ENCODE measurements at places on chromosomes 16 and 17. TPM values are rescaled to one million over a fixed set of nuclear protein-coding genes. Genes with fewer than 3 reads are reported as not detected.
A peak's percentile ranks its signal among the peaks of the same experiment; 100 is the strongest.

- no peak for DNase-seq
Observed at GRCh38 chr17:50203604-50204345, 2.3 kb upstream of the COL1A1 start.

Gene KRTAP4-3
- not detected for total RNA-seq

- DNase-seq: no peak
Observed at GRCh38 chr17:52106072-52106471, 52.4 kb downstream of the CA10 start.

Gene FN3K
- total RNA-seq: 29.6 TPM

Gene KCTD5
- total RNA-seq: 7.3 TPM

DNA sequence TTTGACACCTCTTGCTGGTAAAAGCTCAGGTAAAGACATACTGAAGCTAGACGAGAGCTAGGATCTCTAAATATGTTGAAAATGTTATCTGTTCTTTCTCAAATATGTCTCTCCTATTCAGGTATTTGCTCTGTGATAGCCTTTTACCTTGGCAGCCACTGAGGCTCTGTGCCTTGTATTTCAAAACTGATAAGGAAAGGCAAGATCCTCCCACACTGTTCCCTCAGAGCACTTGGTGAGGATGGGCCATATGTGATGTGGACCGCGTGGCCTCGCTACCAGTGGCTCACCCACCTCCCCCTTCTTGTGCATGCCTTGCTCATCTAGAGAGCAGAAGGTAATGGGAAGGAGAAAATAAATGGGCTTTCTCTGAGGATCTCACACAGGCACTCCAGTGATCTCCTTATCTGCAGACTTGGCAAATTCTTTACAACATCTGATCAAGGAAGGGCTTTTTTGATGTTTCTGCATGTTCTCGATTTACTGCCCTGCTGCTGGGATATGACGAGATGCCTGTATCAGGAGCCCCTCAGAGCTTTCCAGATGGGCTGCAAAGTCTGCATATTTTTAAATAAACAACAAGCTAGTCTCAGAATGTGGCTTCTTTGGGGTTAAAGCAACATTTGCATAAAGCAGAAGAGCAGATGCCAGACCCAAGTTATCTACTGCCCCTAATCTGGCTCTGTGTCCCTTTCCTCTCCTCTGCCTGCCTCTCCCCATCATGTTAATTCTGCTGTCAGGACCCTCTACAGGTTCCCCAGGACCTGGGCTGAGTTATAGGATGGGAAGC is 16.9 kb downstream of the HOXB1 start:
- DNase-seq: no peak

DNA sequence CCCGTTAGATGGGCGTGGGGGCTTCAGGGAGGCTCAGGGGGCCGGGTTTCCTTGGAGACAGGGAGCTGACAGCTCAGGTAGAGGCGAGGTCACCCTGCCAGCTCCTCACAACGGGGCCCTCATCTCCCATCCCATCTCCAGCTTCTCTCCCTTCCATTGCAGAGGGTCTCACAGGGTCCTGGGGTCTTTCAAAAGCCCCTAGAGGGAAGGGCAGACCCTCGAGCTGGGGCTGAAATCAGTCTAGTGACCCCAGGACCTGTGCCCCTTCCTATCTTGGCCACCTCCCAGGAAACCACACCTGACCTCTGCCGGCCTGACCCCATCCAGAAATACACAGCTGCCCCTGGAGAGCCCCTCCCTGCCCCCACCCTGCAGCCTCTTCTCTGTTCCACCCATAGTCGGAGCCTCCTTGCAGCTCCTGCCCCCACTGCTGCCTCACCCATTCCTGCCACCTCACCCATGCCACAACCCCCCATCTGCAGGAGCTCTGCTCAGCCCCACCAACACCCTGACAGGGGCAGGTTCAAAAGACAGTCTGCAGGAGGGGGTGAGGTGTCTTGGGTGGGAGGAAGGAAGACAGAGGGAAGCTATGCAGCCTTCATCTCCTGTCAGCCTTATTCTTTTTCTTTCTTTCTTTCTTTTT is 23.4 kb downstream of the PIK3R5 start:
- no peak for DNase-seq

GRCh38 chr16:4936991-4937781 is at the start of gene PPL:
TSS of gene PPL (minus strand) at chr16:4937148. CDS start at chr16:4937045, 103 bp downstream.
- DNase-seq: peak; percentile 98

- peak; percentile 8 for DNase-seq
Observed at GRCh38 chr17:63718988-63719387, 19.1 kb upstream of the LIMD2 start.

- no peak for DNase-seq
Observed at GRCh38 chr16:68228652-68229051, 7.3 kb downstream of the ESRP2 start.

DNA sequence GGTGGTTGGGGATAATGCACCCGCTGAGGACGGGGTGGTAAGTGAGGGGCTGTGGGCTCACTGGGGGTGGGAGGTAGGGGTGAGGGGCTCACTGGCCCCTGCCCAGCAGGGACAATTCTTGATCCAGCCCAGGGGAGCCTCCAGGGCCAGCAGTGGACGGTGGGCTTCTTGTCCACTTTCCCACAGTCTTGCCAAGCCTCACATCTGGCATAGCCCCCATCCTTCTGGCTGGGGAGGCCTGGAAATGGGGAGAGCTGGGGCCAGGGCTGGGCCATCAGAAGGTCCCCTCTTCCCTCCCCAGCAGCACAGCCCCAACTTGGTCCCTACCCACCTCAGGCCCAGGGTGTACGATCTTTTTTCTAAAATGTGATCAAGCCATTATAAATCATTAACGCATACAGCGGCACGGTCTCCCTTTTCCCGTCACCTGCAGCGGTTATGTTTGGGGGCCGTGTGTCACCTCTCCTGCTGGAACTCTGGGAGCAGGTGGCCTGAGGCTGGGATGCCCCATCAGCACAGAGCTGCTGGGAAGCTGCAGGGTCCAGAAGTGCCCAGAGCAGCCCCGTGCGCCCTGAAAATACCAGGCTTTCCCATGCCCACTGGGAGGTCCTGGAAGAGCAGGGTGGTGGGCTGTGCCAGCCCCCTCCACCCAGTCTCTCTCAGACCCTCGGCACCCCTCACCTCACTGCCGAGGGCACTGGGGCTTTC is 7.2 kb upstream of the SETD6 start:
- DNase-seq: no peak

GRCh38 chr17:39981207-39981741 is 667 bp downstream of the PSMD3 start:
- DNase-seq: no peak

- DNase-seq: no peak
Observed at GRCh38 chr17:80693511-80693910, 148.9 kb downstream of the RPTOR start.

Gene NPIPA2
- total RNA-seq: 0.55 TPM

Gene DOK4
- 20.0 TPM for total RNA-seq

GRCh38 chr17:78335209-78335608 is 24.7 kb downstream of the SOCS3 start:
- DNase-seq: no peak

GRCh38 chr17:80476877-80477646 is 655 bp upstream of the NPTX1 start:
- DNase-seq: no peak

Gene ITGA2B
- 0.49 TPM for total RNA-seq

DNA sequence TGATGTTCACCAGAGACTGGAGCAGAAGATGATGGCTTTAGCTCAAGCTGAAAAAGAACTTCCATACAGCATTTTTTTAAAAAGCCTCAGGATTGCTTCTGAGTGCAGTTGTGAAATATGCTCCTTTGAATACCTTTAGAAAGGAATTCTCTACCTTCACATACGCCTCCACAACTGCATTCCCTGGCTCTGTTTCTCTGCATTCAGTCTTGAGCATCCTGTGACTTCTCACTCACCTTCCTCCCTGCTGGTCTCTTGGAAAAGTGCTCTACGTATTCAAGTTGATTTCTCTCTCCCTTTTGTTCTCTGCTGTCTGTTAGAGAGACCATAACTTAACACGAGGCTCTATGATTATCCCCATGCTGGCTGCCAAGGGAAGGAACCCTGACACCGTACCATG is 34.5 kb downstream of the HS3ST2 start:
- no peak for DNase-seq

DNA sequence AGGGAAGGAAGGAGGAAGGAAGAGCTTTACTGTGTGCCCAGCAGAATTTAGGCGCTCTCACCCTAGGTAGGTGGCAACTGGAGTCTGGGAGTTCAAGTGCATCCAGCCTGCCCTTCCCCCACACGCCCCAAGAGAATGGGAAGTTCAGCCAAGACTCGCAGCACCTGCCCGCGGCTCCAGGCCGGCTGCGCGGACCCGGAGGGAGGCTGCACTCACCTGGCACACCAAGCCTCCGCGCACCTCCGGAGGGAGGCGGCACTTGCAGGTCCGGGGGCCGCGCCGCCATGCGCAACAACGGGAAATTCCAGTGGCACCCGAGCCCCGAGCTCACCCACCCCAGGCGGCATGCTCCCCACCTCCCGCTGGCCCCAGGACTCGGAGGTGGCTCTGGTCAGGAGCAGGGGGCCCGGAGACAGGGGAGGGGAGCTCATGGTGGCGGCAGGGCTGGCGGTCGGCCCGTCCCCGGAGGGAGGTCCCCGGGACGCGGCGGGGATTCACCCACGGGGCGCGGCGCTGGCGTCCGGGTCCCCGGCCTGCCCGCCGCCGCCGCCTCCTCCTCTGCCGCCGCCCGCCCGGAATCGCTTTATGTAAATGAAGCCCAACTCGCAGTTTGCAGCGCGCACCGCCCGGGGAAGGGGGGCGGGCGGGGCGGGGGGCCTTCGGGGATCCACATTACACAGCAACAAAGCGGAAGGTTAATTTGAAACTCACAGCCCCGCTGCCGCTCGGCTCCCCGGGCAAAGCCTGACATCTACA is at the start of gene ZFHX3:
Gene ZFHX3 (minus strand): TSS at position 593 of the 756 bp plus-strand sequence. CDS start 87,983 bp downstream, outside the sequence.
- DNase-seq: peak; percentile 87

DNA sequence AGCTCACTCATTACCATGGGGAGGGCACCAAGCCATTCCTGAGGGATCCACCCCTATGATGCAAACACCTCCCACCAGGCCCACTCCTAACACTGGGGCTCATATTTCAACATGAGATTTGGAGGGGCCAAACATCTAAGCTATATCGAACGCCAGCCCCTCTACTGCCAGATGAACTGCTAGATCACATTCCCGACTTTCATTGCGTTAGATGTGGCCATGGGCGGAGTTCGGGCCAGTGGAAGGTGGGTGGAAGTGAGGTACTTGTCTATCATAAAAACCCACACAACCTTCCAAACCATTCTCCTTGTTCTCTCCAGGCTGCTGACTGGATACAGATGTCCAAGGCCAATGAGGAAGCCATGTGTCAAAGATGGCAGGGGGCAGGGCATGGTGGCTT is 27.0 kb upstream of the ANKRD40CL start:
- DNase-seq: no peak

DNA sequence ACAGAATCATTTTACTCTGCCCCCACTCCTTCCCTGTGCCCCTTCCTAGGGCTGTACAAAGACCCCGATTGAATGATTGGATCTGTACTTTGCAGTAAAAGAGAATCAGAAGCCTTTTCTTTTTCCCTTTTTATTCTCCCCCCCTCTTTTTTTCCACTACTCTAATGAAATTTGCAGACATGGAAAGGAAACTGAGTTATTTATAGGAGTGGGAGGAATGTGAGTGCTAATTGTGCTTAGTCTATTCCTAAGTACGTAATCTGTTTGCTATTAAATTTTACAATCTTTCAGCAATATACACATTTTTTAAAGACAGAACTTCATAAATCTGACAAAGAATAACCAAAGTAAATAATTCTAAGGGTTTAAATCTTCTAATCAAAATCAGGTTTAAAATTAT is 314.3 kb downstream of the MAP2K6 start:
- DNase-seq: no peak

DNA sequence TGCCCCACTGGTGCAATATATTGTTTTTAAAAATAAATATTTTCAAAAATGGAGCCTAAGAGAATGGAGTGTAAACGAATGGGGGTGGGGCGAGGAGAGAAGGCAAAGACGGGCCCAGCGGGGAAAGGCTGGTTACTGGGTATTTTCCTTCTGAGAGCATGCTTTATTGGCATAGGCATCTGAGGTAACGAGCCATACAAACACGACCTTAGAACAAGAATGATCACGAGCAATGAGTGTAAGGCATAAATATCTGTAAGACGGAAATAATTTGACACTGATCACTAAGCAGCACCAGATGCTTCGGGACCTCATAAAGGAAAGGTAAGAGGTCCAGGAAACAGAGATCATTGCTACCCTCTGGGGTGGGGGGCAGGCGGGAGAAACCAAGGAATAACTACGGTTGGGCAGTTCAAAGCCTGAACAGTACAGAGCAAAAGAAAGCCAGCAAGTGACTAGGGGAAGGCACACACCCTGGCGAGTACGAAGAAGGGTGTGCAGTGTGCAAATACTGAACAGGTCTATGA is 959 bp downstream of the SSH2 start:
- no peak for DNase-seq

Gene HID1
- total RNA-seq: 4.2 TPM

- no peak for DNase-seq
Observed at GRCh38 chr17:54662978-54663876, 237.4 kb upstream of the TOM1L1 start.

DNA sequence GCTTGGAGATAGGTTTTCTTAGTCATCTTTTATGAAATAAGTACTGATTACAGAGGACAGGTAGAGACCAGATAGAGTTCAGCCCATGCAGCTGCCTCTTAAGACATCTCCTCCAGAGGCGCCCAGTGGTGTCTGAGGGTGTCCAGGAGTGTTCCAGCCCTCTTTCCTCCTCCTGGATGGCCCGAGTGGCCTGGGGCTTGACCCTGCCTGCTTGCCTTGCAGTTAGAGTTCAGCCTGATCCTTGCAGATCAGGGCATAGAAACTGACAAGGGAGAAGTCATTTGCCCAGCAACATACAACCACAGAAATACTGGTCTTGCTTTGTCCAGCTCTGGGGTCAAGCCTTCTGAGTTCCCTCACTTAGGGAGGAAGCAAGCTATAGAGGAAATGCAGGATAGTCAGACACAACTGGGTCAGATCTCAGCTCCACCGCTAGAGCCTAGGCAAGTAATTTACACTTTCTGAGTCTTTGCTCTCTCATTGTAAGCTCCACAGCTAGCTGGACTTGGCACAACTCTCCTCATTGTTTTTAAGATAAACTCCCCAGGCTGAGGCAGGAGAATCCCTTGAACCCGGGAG is 3.6 kb upstream of the CCL1 start:
- no peak for DNase-seq

DNA sequence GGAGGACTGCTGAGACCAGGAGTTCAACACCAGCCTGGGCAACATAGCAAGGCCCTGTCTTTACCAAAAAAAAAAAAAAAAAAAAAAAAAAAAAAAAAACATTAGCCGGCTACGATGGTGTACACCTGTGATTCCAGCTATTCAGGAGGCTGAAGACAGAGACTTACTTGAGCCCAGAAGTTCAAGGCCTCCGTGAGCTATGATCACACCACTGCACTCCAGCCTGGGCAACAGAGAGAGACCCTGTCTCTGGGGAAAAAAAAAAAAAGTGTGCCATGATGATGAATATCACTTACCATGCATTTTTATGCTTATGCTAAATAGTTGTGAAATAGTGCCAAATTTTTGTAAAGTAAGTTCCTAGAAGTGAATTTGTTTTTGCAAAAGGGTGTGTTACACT is 197.0 kb downstream of the LGALS9B start:
- DNase-seq: no peak

GRCh38 chr17:29393436-29393835 is 3.3 kb downstream of the TAOK1 start:
- DNase-seq: no peak

Gene STH
- total RNA-seq: not detected

Gene KRTAP9-8
- total RNA-seq: not detected

Gene ALOX15B
- total RNA-seq: 2.2 TPM

Gene GCGR
- 146 TPM for total RNA-seq

- DNase-seq: no peak
Observed at GRCh38 chr16:8109510-8110369, 480.6 kb downstream of the TMEM114 start.

Gene ANKRD40
- 15.4 TPM for total RNA-seq

All from right lobe of liver (tissue), 6 donors.